A549 treated with CORT108297 at 1 μM for 4 hours (cell line): ENCODE measurements at places on chromosomes 3 and 15. TPM values are rescaled to one million over a fixed set of nuclear protein-coding genes. Genes with fewer than 3 reads are reported as not detected.

Gene CNTN4
- total RNA-seq = not detected in 5 replicates

Gene TUSC7
- not detected in 5 replicates for total RNA-seq

Gene UBAP1L
- 0.53 to 1.1 TPM (median 0.91 TPM) in 5 replicates for total RNA-seq

Gene NPAP1
- not detected in 5 replicates for total RNA-seq

Gene GABRG3
- 0.12 to 0.53 TPM (median 0.30 TPM) in 5 replicates for total RNA-seq
